A549 treated with DMSO at 1 μM for 4 hours (cell line): ENCODE measurements at places on chromosomes 16 and 17. TPM values are rescaled to one million over a fixed set of nuclear protein-coding genes. Genes with fewer than 3 reads are reported as not detected.

NPIPB2 gene
- 2.1 to 4.8 TPM (median 4.4 TPM) in 5 replicates for total RNA-seq

ARHGAP23 gene
- total RNA-seq: 41.6 to 50.0 TPM (median 47.2 TPM) in 5 replicates

ZNF200 gene
- 8.6 to 11.7 TPM (median 9.0 TPM) in 5 replicates for total RNA-seq

ASPA gene
- total RNA-seq: not detected in 5 replicates

CA7 gene
- 0.05 to 0.08 TPM in 2 of 5 replicates, not detected in the others for total RNA-seq

OTOA gene
- 0.05 TPM in 1 of 5 replicates, not detected in the others for total RNA-seq

GPS1 gene
- total RNA-seq: 117 to 153 TPM (median 134 TPM) in 5 replicates

AP1G1 gene
- total RNA-seq: 48.2 to 58.8 TPM (median 53.1 TPM) in 5 replicates
